Posterior cingulate gyrus (tissue), 11 donors: ENCODE measurements at places on chromosomes 2 and 18.
A peak's percentile ranks its signal among the peaks of the same experiment; 100 is the strongest.

DNA sequence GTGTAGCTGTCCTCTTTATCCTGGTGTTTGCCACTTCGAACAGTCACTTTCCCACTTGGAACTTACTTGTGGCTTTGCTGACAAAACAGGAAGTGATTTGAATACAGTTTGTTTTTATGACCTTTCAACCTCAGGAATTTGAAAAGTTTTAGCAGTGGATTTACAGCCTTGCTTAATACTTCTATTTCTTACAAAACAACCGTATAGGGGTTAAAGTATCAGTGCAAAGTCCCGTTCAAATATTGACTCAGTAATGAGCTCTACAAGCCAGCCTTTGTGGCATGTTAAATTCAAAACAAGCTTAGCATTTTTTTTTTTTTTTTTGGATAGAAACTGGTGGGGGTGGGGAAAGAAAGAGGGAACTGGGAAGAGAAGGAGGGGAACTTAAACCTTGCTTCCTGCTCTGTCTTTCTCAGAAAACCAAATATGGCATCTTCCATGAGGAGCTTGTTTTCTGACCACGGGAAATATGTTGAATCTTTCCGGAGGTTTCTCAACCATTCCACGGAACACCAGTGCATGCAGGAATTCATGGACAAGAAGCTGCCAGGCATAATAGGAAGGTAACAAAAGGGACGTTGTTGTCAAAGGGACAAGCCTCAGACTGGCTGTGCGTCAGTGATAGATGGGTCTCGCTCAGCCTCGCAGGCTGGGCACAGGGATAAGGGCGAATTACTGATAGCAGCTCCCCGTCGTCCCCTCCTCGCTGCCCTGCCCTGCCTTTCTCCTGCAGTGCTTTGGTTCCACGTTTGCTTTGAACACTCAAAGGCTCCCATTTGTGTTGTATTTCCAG, at the start of gene HNMT:
Gene HNMT, plus strand, starts transcription at position 408 of the 793 bp plus-strand sequence. Its CDS starts 19 bp downstream, at position 427.
- DNase-seq = peak; percentile 47

- no peak for DNase-seq
Measured at GRCh38 chr2:168424112-168424951, 31.7 kb upstream of the CERS6 start.

- no peak for DNase-seq
Measured at GRCh38 chr2:229798446-229799155, 84.2 kb upstream of the DNER start.

- peak; percentile 74 for DNase-seq
Measured at GRCh38 chr18:34493099-34493544, 217.0 kb upstream of the DTNA start.

DNA sequence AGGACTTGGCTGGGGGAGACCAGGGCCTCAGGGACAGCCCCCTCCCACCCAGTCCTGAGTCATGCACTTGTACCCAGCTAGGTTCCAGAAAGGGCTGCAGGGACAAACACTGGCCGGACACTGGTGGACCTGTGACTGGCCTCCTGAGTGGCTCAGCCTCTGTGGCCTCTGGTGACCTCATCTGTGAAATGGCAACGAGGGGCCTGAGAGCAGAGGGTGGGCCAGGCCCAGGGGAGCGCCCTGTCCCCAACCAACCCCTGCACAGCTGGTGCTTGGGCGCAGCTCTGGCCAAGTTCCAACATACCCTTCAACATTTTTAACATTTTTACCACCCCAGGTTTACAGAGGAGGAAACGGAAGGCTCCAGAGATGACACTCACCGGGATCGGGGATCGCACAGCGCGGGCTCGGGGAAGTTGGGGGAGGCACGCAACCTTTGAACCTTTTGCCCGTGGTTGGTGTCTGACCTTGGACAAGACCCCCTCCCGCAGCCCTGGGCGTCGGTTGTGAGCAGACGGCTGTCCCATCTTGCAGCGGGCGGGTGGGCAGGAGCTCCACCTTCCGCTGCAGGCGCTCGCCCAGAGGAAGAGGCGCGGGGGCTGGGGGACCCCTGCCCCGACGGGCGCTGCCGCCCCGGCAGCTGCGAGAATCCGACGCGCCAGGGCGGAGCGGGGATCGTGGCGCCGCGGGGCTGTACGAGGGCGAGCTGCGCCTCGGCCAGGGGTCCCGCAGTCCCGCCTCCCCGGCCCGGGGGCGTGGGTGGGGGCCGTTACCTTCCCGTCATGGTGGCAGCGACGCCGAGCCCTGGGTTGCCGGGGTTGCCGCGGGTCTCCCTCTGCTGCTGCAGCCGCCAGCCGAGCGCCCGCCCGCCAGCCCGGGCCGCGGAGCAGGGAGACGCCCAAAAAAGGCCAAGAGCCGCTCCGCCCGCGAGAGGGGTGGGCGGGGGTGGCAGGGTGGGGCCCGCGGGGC, 805 bp downstream of the LIMS2 start:
- no peak for DNase-seq

DNA sequence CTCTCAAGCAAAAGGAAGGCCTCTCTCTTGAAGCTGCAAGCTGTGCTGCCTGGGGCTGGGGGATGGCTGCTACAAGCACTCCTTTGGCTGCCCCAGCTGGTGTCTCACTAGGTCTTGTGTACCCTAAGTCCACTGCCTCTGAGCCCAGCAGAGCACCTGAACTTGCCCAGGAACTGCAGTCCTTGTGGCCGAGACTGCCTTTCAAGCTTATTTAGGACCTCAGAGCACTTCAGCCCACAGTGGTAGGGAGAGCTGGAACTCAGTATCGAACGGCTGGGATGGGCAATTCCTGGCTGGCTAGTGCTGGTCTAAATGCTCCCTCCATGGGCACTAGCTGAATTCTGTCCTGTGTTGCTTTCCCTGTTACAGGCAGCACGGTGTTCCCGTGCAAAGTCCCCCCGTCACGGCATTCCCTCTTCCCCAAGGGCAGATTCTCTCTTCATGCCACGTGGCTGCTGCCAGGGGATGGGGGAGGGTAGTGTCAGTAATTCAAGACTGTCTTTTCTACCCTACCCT, 25.9 kb downstream of the STPG4 start:
- DNase-seq = no peak

GRCh38 chr2:174797781-174798276, 33.6 kb upstream of the CHRNA1 start:
- DNase-seq = no peak
